ENCODE measurements at places on chromosomes 7 and 10.

DNA sequence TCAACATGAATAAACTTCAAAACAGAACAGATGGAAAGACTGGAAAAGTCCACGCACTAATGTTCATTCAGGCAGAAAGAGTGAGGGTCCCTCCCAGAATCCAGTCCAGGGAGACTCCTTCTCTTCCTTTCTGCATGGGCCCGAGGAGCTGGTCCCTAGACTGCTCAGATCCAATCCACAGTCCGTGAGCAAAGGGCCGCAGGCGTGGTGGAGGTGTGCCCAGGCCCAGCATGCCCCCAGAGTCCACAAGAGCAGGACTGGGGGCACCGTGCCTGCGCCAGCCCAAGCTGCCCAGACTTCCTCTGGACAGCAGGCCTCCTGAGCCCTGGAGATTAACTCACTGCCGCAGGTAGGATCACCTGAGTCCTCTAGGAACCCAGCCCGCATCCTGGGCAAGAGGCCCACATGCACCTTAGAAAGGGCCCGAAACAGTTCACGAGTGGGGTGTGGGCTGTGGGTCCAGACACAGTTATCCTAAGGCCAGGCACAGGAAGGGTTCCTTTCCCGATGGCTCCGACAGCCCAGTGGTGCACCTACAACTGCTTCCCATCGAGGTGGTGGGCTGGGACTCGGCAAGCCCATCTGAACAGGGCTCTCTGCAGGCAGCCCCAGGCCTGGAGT is 531.0 kb downstream of the DNAJB6 start:
- no peak for DNase-seq

- no peak for DNase-seq
These were observed 53.3 kb downstream of the TPST1 start for GRCh38 chr7:66258409-66258808.

DNA sequence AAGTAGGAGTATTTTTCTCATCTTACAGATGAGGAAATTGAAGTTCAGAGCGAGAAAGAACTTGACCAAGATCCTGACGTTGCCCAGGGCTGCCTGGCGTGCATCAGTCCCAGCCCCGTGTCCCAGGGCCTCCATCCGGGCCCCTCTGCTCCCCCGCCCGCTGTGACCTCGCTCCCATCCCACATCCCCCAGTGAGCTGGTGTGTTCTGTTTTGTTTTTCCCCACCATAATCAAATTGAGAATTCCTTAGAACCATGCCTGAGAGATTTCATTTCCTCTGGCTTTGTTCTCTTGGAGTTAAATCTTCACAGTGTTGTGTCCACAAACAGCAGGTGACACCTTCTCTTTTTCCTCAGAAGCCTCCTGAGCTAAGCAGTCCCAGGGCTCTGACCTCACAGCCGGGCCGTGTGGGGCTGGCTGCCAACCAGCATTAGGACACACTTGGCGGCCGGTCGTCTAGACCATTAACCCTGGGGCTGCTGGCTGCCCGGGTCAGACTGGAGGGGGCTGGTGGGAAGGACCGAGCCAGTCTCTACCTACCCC is 44.3 kb downstream of the PFKP start:
- no peak for DNase-seq

GRCh38 chr10:43998021-43998809 is 349.5 kb upstream of the ZNF32 start:
- DNase-seq = no peak

- no peak for DNase-seq
These were observed 953.4 kb downstream of the ANKRD7 start for GRCh38 chr7:119177863-119178262.

DNA sequence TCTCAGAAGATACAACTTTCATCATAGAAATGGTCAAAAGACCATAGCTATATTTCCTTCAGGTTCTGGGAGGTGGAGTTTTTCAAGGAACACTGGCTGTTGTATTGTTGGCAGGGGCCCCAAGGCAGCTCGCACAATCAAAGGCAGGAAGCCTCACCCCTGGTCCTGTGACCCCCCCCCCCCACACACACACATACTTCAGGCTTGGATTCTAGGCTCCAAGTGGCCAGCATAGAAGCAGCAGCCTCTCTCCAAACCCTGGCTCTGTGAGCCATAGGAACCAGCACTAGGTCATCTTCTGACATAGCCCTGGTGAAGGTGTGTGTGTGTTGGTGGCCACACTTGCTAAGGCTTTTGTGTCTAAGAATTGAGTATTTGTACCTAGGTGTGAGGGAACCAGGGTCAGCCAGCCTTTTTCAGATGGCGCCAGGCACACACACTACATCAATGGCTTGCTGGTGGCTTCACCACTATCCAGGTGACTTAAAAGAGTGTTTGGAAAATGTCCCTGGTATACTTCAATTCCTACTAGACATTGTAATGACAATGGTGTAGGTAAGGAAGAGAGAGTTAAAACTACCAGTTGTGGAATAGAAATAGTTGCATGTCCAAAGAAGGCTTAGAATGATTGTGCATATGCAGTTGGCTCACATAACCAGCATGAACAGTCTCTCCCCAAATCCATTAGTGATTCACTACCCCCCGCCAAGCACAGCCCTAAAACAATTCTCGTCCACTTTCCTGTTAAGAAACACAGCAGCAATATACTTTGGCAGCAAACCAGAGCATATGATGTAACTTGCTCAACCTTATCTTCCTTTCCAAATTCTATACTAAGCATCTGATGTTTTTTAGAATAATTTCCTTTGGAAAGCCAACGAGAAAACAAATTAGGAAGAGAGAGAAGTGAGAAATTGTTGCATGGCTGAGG is 91.3 kb downstream of the AVL9 start:
- no peak for DNase-seq

DNA sequence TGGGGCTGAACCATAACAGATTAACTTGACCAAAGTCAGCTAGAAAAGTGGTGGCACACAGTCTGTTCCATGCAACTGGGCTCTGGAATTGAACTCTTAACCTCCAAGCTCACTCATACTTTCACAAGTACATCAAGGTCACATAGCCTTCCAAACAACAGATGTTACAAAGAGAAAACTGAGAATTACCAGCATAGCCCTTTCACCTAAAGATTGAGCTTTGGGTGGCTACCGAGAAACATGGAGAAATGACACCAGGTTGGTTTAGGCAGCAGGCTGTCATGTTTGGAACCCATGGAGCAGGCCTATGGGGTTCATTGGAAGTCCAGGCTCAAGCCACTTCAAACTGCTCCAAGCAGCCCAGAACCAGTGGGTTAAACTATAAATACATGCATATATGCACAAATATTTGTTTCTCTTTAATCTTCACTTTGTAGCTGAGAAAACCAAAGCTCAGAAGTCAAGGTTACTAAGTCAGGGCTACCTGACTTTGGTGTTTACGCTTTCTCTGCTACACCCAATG is 59.1 kb downstream of the MALSU1 start:
- DNase-seq = no peak

GRCh38 chr10:79638318-79638717 is 27.6 kb downstream of the SFTPA1 start:
- no peak for DNase-seq

DNA sequence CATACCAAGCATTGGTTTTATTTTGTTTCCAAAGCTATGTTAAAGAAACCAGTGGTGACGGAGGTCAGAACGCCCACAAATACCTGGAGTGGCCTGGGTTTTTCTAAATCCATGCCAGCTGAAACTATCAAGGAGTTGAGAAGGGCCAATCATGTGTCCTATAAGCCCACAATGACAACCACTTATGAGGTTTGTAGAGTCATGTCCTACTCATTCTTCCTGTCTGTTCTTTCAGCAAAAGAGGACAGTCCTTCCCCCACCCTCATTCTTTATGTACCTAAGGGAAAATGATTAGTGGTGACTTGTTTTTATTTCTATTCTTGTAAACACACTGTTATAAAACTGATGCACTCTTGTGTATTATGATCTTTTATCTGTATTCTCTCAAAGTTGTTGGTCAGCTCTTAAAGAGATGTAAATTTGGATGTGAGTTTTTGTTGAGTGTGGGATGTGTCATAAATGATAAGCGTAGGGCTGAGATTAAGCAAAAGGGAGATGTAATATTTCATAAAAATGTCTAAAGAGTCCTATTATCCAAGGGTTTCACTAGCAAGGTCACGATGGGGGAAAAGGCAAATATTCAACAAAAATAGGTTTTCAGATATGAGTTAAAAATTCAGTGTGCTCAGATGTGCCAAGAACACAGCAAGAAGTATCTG is 294.4 kb downstream of the BICC1 start:
- no peak for DNase-seq

- peak; percentile 88 for DNase-seq
These were observed 9.9 kb upstream of the EPHB4 start for GRCh38 chr7:100837099-100837836.

DNA sequence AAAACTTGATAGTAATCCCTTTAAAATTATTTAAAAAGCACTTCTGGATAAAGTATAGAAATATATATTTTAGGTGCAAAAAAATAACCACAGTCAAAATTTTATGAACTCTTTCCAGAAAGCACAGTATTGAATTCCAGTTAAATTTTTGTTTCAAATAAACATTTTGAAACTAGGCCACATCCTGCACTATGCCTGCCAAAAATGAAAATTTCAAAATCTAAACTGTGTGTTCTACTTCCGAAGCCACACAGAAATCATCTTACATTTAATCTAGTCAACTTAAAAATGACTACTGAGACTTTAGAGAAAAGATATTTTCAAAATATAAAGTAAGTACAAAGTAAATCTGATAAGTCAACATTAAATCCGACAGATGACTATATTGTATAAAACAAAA is 50.0 kb downstream of the MAGI2 start:
- DNase-seq = no peak

GRCh38 chr10:112811741-112812551 is 138.1 kb upstream of the TCF7L2 start:
- no peak for DNase-seq

- no peak for DNase-seq
These were observed 51.8 kb downstream of the GALNT11 start for GRCh38 chr7:152076940-152077933.

GRCh38 chr7:113806633-113807327 is 112.0 kb downstream of the PPP1R3A start:
- DNase-seq = no peak

Data from T-helper 2 cell (primary cell).